ENCODE measurements at places on chromosomes 2 and 18. TPM values are rescaled to one million over a fixed set of nuclear protein-coding genes. Genes with fewer than 3 reads are reported as not detected.
A peak's percentile ranks its signal among the peaks of the same experiment; 100 is the strongest.

DNA sequence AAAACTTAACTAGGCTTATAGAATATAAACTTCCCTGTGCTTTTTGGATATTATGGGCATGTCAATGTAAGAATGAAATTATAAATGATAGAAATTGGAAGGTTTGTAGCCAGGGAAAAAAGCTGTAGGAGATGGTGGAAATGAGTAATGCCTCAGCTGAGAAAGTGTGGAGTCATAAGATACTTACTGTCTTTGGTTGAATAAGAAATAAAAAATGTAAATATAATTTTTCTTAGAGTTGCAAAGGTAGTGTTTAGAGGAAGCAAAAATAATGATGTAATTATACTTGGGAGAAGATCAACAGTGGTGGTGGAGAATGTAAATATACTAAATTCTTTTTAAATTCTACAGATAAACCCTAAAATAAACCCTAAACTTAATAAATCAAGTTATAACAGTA is 26.2 kb upstream of the RND3 start:
- no peak overlapping the region for H3K4me3 ChIP-seq
- H3K36me3 ChIP-seq = no peaks in the 10 kb centered on the region
- DNase-seq = no peak
- H3K27me3 ChIP-seq = no peaks in the 10 kb centered on the region
- H3K27ac ChIP-seq = no peak overlapping the region
- H3K4me1 ChIP-seq = no peaks in the 10 kb centered on the region

DNA sequence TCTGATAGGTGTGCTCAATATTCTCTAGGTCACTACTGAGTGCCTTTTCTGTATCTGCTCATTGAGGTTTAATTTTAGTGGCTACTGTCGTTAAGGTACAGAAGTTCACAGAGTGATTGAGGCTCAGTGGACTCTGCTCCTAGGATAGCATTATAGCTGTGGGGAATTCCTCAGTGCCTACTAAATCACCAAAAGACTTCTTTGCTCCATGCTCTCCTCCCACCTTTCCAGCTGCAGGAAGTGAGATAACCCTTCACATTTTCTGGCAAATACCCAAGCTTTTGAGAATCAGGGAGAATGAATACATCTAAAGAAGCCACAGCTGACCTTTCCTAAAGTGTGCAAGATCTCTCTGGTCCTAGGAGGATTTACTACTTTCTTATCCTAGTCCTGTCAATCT is 95.2 kb upstream of the FSIP2 start:
- H3K36me3 ChIP-seq = no peaks in the 10 kb centered on the region
- no peak overlapping the region for H3K27ac ChIP-seq
- H3K27me3 ChIP-seq = no peaks in the 10 kb centered on the region
- H3K4me1 ChIP-seq = no peaks in the 10 kb centered on the region
- peak; percentile 2 for DNase-seq

DNA sequence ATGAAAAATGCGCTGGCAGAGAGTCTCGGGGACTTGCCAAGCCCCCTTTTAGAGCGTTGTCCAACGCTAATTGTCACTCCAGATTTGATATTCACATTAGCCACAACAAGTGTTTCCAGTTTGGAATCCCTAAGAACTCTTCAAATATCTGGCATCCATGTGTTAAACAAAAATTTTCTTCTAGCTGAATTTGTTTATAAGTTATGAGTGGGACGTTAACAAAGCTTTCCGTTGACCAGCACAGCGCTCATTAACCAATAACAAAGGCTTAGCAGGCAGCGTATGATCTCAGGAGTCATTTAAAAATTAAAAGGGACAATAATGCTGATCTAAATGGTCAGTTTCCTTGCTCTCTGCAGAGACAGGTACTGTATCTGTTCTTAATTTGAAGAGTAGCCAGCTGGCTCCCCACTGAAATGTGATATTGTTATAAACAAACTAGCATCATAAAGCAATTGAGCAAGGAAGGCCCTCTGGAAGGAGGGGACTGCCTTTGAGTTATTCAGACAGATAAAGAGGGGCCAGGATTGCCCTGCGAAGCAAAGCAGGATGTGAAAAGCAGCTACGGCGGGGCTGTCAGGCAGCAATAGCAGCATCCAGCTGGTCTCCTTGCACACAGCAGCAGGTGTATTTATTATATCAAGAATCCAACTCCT is 337.2 kb upstream of the SALL3 start:
- peak; percentile 40 for DNase-seq
- no peak overlapping the region for H3K27ac ChIP-seq
- H3K27me3 ChIP-seq = no peaks in the 10 kb centered on the region

GRCh38 chr2:187187519-187187918 is 260.5 kb downstream of the CALCRL start:
- H3K36me3 ChIP-seq = no peaks in the 10 kb centered on the region
- no peak overlapping the region for H3K4me3 ChIP-seq
- H3K27me3 ChIP-seq = no peaks in the 10 kb centered on the region
- no peaks in the 10 kb centered on the region for H3K4me1 ChIP-seq

DNA sequence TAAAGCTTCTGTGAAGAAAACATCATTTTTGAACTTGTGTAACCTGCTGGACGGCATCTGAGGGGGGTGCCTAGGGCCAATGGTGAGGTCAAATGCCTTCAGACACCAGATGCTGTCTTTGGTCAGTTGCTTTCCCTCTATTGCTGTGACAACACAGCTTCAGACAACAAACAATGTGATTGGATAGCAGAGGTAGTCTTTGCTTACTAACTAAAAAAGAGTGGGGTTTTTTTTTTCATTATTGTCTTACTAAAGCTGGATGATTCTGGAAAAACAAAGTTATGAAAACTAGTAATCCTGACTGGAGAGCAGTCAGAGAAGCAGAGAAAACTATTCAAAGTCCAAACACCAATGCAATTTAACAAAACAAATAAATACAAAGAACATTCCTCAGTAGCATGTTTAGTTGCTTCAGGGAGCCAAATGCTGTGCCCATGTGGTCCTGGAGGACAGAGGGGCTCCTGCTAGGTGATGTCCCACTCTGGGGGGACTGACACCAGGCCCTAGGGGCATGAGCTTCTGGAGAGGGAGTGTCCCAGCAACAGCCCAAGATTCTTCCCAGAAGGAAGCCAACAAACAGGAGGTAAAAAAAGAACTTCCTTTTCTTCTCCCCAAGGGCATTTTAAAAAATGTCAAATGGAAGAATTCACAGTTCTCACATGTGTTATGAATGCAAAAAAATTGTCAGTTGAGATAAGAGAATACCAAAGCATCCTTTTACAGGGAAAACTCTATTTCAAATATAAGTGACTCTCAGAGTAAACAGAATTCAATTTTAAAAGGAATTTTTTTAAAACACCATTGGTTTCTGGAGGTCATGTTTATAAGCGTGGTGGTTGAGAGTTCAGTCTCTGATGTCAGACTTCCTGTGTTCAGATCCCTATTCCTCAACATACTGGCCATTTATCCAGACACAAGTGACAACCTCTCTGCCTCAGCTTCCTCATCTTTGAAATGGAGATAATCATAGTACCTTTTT is 181.1 kb upstream of the PGAP1 start:
- DNase-seq = no peak
- no peak overlapping the region for H3K4me3 ChIP-seq
- H3K4me1 ChIP-seq = no peaks in the 10 kb centered on the region
- H3K36me3 ChIP-seq = no peaks in the 10 kb centered on the region
- no peaks in the 10 kb centered on the region for H3K27me3 ChIP-seq

- no peaks in the 10 kb centered on the region for H3K4me1 ChIP-seq
- H3K4me3 ChIP-seq = no peak overlapping the region
- no peak overlapping the region for H3K27ac ChIP-seq
- no peaks in the 10 kb centered on the region for H3K27me3 ChIP-seq
- peaks cover 5% of the 10 kb centered on the region for H3K36me3 ChIP-seq
- no peak for DNase-seq
Measured at GRCh38 chr2:235940330-235940729, 227.9 kb downstream of the GBX2 start.

GRCh38 chr18:56235071-56235470 is 403.3 kb downstream of the TXNL1 start:
- no peaks in the 10 kb centered on the region for H3K27me3 ChIP-seq
- H3K27ac ChIP-seq = no peak overlapping the region
- H3K4me3 ChIP-seq = no peak overlapping the region
- H3K36me3 ChIP-seq = no peaks in the 10 kb centered on the region
- DNase-seq = no peak
- H3K4me1 ChIP-seq = no peaks in the 10 kb centered on the region

- H3K4me3 ChIP-seq = no peak overlapping the region
- no peak overlapping the region for H3K27ac ChIP-seq
- no peaks in the 10 kb centered on the region for H3K36me3 ChIP-seq
Measured at GRCh38 chr2:69979902-69980807, 18.7 kb upstream of the ASPRV1 start.

- peaks cover 2% of the 10 kb centered on the region for H3K4me1 ChIP-seq
- H3K27ac ChIP-seq = no peak overlapping the region
- no peak overlapping the region for H3K4me3 ChIP-seq
Measured at GRCh38 chr2:217555081-217555876, 447.5 kb downstream of the TNS1 start.

DNA sequence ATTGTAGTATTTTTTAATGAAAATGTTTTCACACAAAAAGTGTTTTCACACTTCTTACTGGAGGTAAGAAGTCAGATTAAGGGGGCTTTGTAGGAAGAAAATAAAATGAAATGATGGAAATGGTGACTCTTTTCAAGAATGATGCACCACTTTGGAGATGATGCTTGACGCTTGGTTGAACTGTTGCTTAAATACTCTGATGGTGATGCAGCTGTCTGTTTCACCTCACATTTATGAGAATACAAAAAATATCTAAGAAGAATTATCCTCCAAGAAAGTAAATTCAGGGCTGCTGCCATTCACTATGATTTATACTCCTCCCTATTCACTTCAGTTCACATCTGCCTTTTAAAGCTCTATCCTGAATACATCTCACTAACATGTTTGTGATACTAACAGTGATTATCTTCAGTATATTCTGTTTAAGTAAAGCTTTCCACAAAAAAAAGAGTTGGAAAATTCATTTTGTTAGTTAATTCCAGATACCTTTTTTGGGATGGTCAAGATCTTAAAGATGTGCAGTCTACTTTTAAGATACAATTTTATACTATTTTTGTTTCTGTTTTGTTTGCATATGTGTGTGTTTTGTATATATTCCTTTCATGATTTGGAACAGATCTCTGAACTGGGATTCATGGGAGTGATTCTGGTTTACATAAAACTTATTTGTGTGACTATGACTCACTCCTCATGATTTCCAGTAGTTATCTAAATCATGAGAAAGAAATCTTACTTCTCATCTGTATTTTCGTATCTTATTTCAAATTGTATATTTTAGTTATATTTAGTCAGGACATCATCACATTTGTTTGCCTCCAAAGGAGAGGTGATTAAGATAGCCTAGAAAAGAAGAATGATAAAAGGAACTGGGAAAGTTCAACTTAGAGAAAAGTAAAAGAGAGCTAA is 53.1 kb downstream of the SLC39A10 start:
- no peak overlapping the region for H3K27ac ChIP-seq
- no peaks in the 10 kb centered on the region for H3K27me3 ChIP-seq
- H3K4me1 ChIP-seq = no peaks in the 10 kb centered on the region
- DNase-seq = no peak

- no peaks in the 10 kb centered on the region for H3K27me3 ChIP-seq
- peaks cover 4% of the 10 kb centered on the region for H3K4me1 ChIP-seq
- H3K4me3 ChIP-seq = no peak overlapping the region
- no peak for DNase-seq
- no peaks in the 10 kb centered on the region for H3K36me3 ChIP-seq
Measured at GRCh38 chr2:239855863-239856587, 169.1 kb downstream of the NDUFA10 start.

GRCh38 chr2:33058716-33059470 is 112.1 kb downstream of the LTBP1 start:
- no peaks in the 10 kb centered on the region for H3K36me3 ChIP-seq
- H3K27ac ChIP-seq = no peak overlapping the region
- no peak for DNase-seq
- H3K4me3 ChIP-seq = no peak overlapping the region
- H3K4me1 ChIP-seq = no peaks in the 10 kb centered on the region

GRCh38 chr18:54607213-54608027 is 16.4 kb downstream of the DYNAP start:
- peak overlapping the region; percentile 88 for H3K27ac ChIP-seq
- H3K4me3 ChIP-seq = no peak overlapping the region
- no peak for DNase-seq
- H3K36me3 ChIP-seq = no peaks in the 10 kb centered on the region
- H3K4me1 ChIP-seq = peaks cover 3% of the 10 kb centered on the region

DNA sequence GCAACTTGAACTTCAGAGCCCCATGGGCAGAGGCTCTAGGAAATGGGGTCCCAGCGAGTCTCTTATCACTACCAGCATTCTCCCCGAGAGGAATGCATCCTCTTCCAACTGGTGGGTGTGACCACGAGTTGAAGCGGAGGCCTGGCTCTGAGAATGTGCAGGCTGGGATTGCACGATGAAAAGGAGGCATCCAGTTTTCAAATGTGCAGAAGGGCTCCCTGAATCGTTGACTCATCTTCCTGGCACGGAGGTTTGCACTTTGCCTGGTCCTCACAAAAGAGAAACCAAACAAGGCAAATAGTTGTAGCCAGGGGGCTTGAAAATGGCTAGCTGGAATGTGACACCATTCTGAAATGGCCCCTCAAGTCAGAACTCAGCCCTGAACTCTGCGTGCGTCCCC is 216.7 kb downstream of the GLI2 start:
- H3K4me3 ChIP-seq = no peak overlapping the region
- peaks cover 8% of the 10 kb centered on the region for H3K4me1 ChIP-seq
- H3K27me3 ChIP-seq = no peaks in the 10 kb centered on the region
- H3K36me3 ChIP-seq = peaks cover 25% of the 10 kb centered on the region
- no peak for DNase-seq

- H3K36me3 ChIP-seq = no peaks in the 10 kb centered on the region
- DNase-seq = no peak
- H3K27me3 ChIP-seq = no peaks in the 10 kb centered on the region
- H3K4me1 ChIP-seq = no peaks in the 10 kb centered on the region
Measured at GRCh38 chr2:147430408-147430807, 414.4 kb upstream of the ACVR2A start.

DNA sequence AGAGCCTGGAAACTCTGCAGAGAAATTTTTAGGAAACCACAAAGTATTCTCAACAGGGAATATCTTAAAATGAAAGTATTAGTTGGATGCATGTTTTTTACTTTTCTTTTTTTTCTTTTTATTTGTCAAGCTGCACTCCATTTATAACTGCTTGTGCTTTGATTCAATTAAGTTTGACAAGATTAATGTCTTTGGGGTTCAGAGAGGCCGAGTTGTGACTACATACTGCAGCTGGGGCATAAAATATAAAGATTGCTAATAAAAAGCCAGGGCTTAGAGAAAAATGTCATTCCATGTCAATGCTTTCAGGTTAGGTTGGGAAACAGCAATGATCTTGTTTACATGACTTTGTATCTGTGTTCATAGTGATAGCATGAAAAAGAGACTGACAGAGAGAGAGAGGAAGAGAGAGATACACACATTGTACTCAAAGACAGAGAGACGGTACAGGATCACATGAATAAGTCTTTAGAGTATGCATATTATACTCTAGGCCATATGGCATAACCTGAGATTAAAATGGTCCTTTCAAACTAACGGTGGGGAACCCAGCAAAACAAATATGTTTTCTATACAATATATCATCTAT is 1022.3 kb upstream of the CNTNAP5 start:
- H3K27ac ChIP-seq = no peak overlapping the region
- no peaks in the 10 kb centered on the region for H3K36me3 ChIP-seq
- no peaks in the 10 kb centered on the region for H3K4me1 ChIP-seq
- no peaks in the 10 kb centered on the region for H3K27me3 ChIP-seq

Gene MARCHF4
- total RNA-seq = 0.06 TPM

Gene NGEF
- 2.4 TPM for total RNA-seq

Gene IL36RN
- total RNA-seq = not detected

Gene EVX2
- not detected for total RNA-seq

Gene SERPINB7
- total RNA-seq = 0.17 TPM

Gene RFTN2
- total RNA-seq = 22.6 TPM

Gene HPCAL1
- total RNA-seq = 122 TPM

Gene TMEM200C
- total RNA-seq = 0.57 TPM

All from lung (tissue), 17 donors.